ENCODE measurements at places on chromosomes 1 and 21. TPM values are rescaled to one million over a fixed set of nuclear protein-coding genes. Genes with fewer than 3 reads are reported as not detected.
A peak's percentile ranks its signal among the peaks of the same experiment; 100 is the strongest.

The AMIGO1 gene
- total RNA-seq, result 3.5 TPM

The PLCH2 gene
- not detected for total RNA-seq

DNA sequence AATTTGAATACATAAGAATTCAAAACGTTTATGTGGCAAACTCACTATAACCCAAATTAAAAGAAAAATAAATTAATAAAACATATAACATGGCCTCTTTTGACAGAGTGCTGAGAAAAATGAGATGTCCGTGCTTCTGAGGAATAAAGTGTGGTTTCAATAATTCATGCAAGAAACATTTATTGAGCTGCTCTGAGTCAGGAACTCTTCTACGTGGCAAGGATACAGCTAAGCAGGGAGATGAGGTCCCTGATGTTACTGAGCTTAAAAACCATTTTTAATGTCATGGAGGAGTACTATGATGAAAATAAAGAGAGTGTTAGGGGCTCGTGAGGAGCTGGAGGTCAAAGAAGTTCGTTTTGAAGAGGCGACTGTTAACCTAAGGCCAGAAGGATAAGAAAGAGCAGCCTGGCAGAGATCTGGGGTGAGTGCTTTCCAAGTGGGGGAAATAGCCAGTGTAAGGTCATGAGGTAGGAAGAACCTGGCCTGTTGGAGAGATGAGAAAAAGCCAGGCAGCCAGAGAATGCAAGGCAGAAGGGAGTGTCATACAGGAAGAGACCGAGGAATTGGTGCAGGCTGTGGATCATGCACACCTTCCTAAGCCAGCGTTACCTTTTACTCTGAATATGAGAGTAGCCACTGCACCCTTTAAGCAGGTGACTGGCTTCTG, 182.2 kb upstream of the DUSP10 start:
- H3K4me1 ChIP-seq, result no peaks in the 10 kb centered on the region
- H3K4me3 ChIP-seq, result no peak overlapping the region
- no peaks in the 10 kb centered on the region for H3K27me3 ChIP-seq
- H3K36me3 ChIP-seq, result no peaks in the 10 kb centered on the region
- no peak for DNase-seq

DNA sequence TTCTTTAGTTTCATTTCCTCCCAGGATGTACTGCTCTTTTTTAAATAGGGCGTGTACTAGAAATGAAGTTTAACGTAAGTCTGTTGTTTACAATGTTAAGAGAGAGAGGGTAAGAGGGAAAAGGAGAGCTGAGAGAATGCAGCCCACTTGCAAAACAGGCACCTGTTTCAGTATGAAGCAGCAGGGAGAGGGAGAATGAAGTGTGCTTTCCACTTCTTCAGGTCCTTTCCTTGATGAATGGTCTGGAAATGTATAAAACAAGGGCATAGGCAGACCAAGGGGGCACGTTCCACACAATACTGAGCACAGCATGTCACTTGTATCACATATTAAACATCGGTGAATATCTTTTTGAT, 2.0 kb downstream of the KCNA3 start:
- H3K36me3 ChIP-seq, result no peaks in the 10 kb centered on the region
- peaks cover 23% of the 10 kb centered on the region for H3K4me1 ChIP-seq
- DNase-seq, result no peak
- peak overlapping the region; percentile 50 for H3K4me3 ChIP-seq

GRCh38 chr1:168628807-168629206, 52.4 kb downstream of the XCL1 start:
- H3K27me3 ChIP-seq, result no peaks in the 10 kb centered on the region
- no peaks in the 10 kb centered on the region for H3K36me3 ChIP-seq
- H3K4me1 ChIP-seq, result peaks cover 5% of the 10 kb centered on the region
- DNase-seq, result no peak
- H3K4me3 ChIP-seq, result no peak overlapping the region
- no peak overlapping the region for H3K27ac ChIP-seq

DNA sequence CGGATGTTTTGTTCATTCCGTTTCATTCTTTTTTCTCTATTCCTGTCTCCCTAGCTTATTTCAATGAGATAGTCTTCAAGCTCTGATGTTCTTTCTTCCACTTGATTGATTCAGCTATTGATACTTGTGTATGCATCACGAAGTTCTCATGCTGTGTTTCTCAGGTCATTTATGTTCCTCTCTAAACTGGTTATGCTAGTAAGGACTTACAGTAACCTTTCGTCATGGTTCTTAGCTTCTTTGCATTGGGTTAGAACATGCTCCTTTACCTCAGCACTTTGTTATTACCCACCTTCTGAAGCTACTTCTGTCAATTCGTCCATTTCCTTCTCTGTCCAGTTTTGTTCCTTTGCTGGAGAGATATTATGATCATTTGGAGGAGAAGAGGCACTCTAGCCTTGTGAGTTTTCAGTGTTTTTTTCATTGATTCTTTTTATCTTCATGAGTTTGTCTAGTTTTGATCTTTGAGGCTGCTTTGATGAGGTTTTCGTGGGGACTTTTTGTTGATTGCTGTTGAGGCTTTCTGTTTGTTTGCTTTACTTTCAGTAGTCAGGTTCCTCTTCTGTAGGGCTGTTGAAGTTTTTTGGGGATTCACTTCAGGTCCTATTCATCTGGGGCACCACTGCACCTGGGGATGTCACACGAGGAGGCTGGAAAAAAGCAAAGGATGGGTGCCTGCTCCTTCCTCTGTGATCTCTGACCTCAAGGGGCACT, 496.9 kb upstream of the LRRC7 start:
- DNase-seq, result no peak
- no peak overlapping the region for H3K4me3 ChIP-seq
- no peaks in the 10 kb centered on the region for H3K27me3 ChIP-seq

GRCh38 chr1:16383888-16384287, 16.8 kb downstream of the SZRD1 start:
- H3K27me3 ChIP-seq, result no peaks in the 10 kb centered on the region
- H3K36me3 ChIP-seq, result no peaks in the 10 kb centered on the region
- no peak overlapping the region for H3K27ac ChIP-seq
- no peak overlapping the region for H3K4me3 ChIP-seq
- peaks cover 43% of the 10 kb centered on the region for H3K4me1 ChIP-seq
- no peak for DNase-seq

GRCh38 chr1:68181165-68181556, 51.2 kb downstream of the WLS start:
- no peak overlapping the region for H3K27ac ChIP-seq
- no peak overlapping the region for H3K4me3 ChIP-seq
- no peak for DNase-seq
- H3K36me3 ChIP-seq, result peaks cover 18% of the 10 kb centered on the region
- no peaks in the 10 kb centered on the region for H3K27me3 ChIP-seq
- peaks cover 19% of the 10 kb centered on the region for H3K4me1 ChIP-seq

GRCh38 chr1:206505702-206506355, 1.5 kb upstream of the RASSF5 start:
- peaks cover 40% of the 10 kb centered on the region for H3K4me1 ChIP-seq
- DNase-seq, result no peak
- no peaks in the 10 kb centered on the region for H3K36me3 ChIP-seq
- no peak overlapping the region for H3K4me3 ChIP-seq

GRCh38 chr1:1797731-1798341, 19.6 kb upstream of the NADK start:
- H3K4me3 ChIP-seq, result no peak overlapping the region
- peak overlapping the region; percentile 33 for H3K27ac ChIP-seq
- peaks cover 97% of the 10 kb centered on the region for H3K36me3 ChIP-seq

- DNase-seq, result no peak
- H3K27ac ChIP-seq, result no peak overlapping the region
- peaks cover 81% of the 10 kb centered on the region for H3K4me1 ChIP-seq
These were observed 19.7 kb downstream of the PTAFR start for GRCh38 chr1:28156821-28157220.

- peak; percentile 59 for DNase-seq
- H3K36me3 ChIP-seq, result peaks cover 8% of the 10 kb centered on the region
- no peaks in the 10 kb centered on the region for H3K27me3 ChIP-seq
- H3K27ac ChIP-seq, result peak overlapping the region; percentile 1
- H3K4me3 ChIP-seq, result no peak overlapping the region
These were observed 52.1 kb downstream of the PGM1 start for GRCh38 chr1:63645317-63645716.

GRCh38 chr21:42266971-42267556, 48.1 kb downstream of the ABCG1 start:
- H3K27me3 ChIP-seq, result no peaks in the 10 kb centered on the region
- H3K4me3 ChIP-seq, result no peak overlapping the region
- peaks cover 11% of the 10 kb centered on the region for H3K36me3 ChIP-seq
- no peak overlapping the region for H3K27ac ChIP-seq
- H3K4me1 ChIP-seq, result peaks cover 41% of the 10 kb centered on the region

- no peak overlapping the region for H3K27ac ChIP-seq
- H3K4me1 ChIP-seq, result no peaks in the 10 kb centered on the region
- H3K36me3 ChIP-seq, result no peaks in the 10 kb centered on the region
These were observed 20.4 kb upstream of the FHAD1 start for GRCh38 chr1:15226388-15227255.

DNA sequence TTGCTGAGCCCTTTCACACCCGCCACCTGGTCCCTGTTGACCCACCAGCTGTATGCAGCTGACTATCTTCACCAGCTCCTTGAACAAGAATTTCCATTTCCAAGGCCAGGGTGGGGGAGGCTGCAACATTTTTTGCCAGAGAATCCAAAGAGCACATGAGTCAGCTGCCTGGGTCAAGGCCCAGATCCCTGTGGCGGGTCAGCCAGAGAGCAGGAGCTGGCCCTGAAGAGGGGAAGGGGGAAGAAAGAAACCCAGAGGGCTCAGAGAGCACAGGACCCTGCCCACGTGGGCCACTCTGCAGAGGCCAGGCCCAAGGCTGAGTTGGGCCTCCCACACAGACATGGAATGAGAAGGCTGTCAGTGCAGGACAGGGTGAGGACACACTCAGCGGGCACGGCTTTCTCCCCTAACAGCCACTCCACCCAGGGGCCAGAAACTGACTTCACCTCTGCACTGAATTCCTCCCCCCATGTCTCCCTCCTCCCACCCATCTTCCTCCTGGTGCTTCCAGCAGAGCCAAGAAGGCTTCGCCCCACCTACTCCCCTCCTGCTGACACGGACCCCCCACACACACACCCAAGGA, 28.9 kb downstream of the S100A6 start:
- DNase-seq, result peak; percentile 52
- H3K4me1 ChIP-seq, result peaks cover 8% of the 10 kb centered on the region
- peak overlapping the region; percentile 82 for H3K27ac ChIP-seq
- H3K4me3 ChIP-seq, result no peak overlapping the region
- H3K27me3 ChIP-seq, result no peaks in the 10 kb centered on the region
- no peaks in the 10 kb centered on the region for H3K36me3 ChIP-seq

- no peaks in the 10 kb centered on the region for H3K27me3 ChIP-seq
- H3K4me3 ChIP-seq, result no peak overlapping the region
- peaks cover 60% of the 10 kb centered on the region for H3K4me1 ChIP-seq
- peak overlapping the region; percentile 86 for H3K27ac ChIP-seq
- H3K36me3 ChIP-seq, result peaks cover 13% of the 10 kb centered on the region
These were observed 23.3 kb downstream of the ZBTB17 start for GRCh38 chr1:15952317-15953258.

- peaks cover 19% of the 10 kb centered on the region for H3K4me1 ChIP-seq
- no peaks in the 10 kb centered on the region for H3K36me3 ChIP-seq
- no peaks in the 10 kb centered on the region for H3K27me3 ChIP-seq
These were observed 30.8 kb downstream of the DDR2 start for GRCh38 chr1:162663086-162663485.

GRCh38 chr1:206065547-206066145, 12.7 kb downstream of the RHEX start:
- H3K27ac ChIP-seq, result no peak overlapping the region
- no peak for DNase-seq
- H3K27me3 ChIP-seq, result no peaks in the 10 kb centered on the region
- H3K4me1 ChIP-seq, result no peaks in the 10 kb centered on the region
- no peak overlapping the region for H3K4me3 ChIP-seq

GRCh38 chr1:84434801-84435549, 36.7 kb downstream of the DNASE2B start:
- H3K4me3 ChIP-seq, result no peak overlapping the region
- no peaks in the 10 kb centered on the region for H3K27me3 ChIP-seq
- peak overlapping the region; percentile 34 for H3K27ac ChIP-seq

DNA sequence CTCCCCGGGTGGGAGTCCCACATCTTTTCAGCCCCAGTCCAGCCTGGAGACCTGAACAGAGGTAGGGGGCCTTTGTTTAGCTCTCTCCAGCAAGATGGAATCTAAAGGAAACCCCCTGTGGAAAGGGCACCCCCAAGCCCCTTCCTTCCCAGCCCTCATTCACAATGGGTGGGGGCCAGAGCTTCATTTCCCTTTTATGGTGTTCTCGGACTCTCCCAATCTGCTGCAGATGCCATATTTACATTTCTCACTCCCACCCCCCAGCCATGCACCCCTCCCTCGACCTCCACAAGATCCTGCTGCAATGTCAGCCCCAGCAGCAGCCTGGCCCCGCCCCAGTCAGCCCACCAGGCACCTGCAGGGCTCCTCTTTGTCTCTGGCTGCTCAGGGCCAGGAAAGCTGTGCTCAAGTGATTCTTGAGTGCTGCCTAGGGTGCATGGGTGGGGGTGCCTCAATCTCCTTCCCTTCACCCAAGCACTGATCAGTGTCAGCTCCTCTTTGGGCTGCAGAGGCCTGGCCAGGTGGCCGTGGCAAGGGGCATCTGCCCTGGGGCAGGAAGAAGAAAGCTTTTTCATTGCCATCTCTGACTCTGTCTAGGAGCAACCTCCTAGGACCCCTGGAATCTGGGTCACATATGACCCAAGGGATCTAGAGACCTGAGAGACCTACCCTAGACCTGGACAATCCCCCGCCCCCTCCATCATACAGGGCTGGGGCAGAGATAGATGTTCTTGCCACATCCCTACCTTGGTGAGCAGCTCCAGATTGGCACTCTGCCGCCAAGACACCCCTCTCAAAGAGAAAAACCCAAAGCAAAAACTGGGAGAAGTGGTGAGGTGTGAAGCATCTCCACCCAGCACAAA, 1.7 kb downstream of the KIF21B start:
- H3K27ac ChIP-seq, result no peak overlapping the region
- no peaks in the 10 kb centered on the region for H3K27me3 ChIP-seq
- H3K4me1 ChIP-seq, result peaks cover 67% of the 10 kb centered on the region
- no peak for DNase-seq

- no peak for DNase-seq
- no peaks in the 10 kb centered on the region for H3K27me3 ChIP-seq
- peaks cover 54% of the 10 kb centered on the region for H3K36me3 ChIP-seq
- H3K4me1 ChIP-seq, result no peaks in the 10 kb centered on the region
- no peak overlapping the region for H3K4me3 ChIP-seq
These were observed 37.4 kb downstream of the SMYD2 start for GRCh38 chr1:214318356-214318755.

- H3K4me3 ChIP-seq, result no peak overlapping the region
- peaks cover 12% of the 10 kb centered on the region for H3K27me3 ChIP-seq
- H3K27ac ChIP-seq, result no peak overlapping the region
- no peak for DNase-seq
- peaks cover 4% of the 10 kb centered on the region for H3K4me1 ChIP-seq
These were observed 4.3 kb upstream of the LRRC3 start for GRCh38 chr21:44450999-44451398.

- H3K27ac ChIP-seq, result no peak overlapping the region
- peaks cover 88% of the 10 kb centered on the region for H3K36me3 ChIP-seq
- H3K4me3 ChIP-seq, result no peak overlapping the region
- no peak for DNase-seq
- no peaks in the 10 kb centered on the region for H3K27me3 ChIP-seq
- H3K4me1 ChIP-seq, result peaks cover 65% of the 10 kb centered on the region
These were observed 38.4 kb downstream of the CDC42 start for GRCh38 chr1:22090867-22091266.

- H3K4me1 ChIP-seq, result no peaks in the 10 kb centered on the region
- H3K36me3 ChIP-seq, result peaks cover 99% of the 10 kb centered on the region
- no peak overlapping the region for H3K27ac ChIP-seq
- no peaks in the 10 kb centered on the region for H3K27me3 ChIP-seq
- DNase-seq, result peak; percentile 23
These were observed 12.2 kb downstream of the UTP25 start for GRCh38 chr1:209839875-209840546.

All from stomach (tissue), 19 donors.